ENCODE measurements at places on chromosomes 2 and 18.

DNA sequence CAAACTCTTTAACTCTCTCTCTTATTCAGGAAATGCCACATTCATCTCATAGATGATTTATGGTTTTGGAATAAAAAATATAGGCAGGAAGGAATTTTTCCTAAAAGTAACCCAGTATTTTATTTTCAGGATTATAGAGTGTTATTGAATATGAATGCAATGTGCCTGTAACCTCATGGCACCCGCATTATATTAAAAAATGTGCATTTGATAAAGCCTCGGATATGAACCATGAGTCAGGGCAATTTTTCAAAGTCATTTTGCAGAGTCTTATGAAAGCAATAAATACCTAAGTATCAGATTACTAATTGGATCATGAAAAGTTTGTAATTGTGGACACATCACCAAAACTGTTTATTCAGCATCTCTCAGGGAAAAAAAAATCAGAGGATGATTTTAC, 573.8 kb downstream of the TSN start:
- DNase-seq = peak; percentile 15

GRCh38 chr2:46351098-46351749, 54.0 kb downstream of the EPAS1 start:
- DNase-seq = no peak

DNA sequence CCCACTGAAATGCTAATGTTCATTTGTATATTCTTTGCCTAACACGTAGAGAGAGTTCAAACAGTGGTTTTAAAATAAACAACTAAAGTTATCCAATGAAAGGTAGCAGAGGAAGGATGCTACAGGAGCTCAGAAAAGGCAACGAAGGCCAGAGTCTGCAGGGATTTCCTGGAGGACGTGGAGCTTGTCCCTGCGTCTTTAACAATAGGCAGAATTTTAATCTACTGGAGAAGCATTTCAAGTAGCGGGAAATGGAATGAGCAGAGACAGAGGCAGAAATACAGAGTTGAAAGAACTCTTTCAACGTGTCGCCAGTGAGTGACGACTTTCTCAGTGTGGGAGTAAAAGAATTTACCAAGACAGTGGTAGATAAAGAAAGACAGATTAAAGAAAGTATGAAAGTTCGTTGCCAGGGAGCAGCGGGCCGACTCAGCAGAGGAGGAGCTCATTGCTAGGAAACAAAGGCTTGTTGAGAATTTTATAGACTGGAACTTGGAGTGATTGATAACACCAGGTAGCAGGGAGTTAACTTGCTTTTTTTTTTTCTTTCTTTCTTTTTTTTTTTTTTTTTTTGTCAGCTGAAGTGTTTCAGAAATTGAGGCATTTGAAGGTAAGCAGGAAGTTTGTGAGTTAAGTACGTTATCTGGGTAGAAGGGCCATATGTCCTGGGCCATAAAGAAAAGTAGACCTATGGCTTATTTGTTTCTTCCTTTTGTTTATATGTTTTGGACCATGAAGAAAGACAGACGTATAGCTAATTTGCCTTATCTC, 625 bp upstream of the NBAS start:
- peak; percentile 56 for DNase-seq

DNA sequence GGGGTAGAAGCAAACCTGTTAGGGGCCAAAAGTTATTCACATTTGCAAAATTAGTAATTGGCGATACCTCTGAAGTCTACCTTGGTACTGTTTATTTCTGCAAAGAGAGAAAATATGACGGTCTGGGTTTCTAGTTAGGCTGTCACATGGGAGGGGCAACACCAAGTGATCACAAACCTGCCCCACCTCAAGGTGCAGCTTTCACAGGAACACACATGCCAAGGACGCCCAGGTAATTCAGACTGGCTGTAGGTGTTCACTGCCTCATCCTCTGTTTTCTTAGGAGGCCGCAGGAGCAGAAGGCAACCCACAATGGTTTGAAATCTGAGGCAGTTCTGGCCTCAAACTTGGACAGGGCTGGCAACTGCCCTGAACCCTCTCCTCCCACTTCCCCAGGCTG, 56.2 kb downstream of the STPG4 start:
- DNase-seq = no peak

- no peak for DNase-seq
Measured at GRCh38 chr2:43238176-43238575, 11.8 kb upstream of the ZFP36L2 start.

DNA sequence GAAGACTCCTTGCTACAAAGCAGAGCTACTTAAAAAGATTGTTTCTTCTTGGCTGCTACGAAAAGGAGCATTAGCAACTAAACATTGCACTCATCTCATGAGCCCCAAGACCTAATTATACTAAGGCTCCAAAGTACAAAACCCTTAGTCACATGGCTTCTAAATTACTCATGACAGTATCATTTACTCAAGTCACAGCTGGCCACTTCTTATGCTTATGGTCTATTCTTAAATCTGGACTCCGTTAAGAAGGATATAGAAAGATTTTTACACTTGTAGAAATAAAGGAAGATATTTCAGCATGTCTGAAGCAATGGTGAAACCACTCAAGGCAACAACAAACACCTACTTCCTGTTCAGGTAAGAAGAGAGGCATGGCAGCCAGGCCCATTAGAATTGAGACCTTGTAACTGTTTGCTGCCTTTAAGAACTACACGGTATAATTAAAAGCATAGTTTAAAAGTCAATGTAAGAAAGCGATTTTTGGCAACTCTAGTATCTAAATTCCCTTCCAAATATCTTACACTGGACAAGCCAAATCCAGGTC, 12.7 kb downstream of the ANKRD44 start:
- DNase-seq = no peak

GRCh38 chr2:71795486-71795885, 342.1 kb downstream of the DYSF start:
- no peak for DNase-seq

- no peak for DNase-seq
Measured at GRCh38 chr2:120785228-120785966, 49.7 kb downstream of the GLI2 start.

GRCh38 chr2:239399921-239400595, 762 bp downstream of the HDAC4 start:
- no peak for DNase-seq

- no peak for DNase-seq
Measured at GRCh38 chr2:144267239-144267638, 252.7 kb downstream of the ZEB2 start.

GRCh38 chr18:13578400-13578799, 148.0 kb downstream of the FAM210A start:
- no peak for DNase-seq

All from RPMI7951 (cell line).